ENCODE measurements at places on chromosomes 12 and 14.

DNA sequence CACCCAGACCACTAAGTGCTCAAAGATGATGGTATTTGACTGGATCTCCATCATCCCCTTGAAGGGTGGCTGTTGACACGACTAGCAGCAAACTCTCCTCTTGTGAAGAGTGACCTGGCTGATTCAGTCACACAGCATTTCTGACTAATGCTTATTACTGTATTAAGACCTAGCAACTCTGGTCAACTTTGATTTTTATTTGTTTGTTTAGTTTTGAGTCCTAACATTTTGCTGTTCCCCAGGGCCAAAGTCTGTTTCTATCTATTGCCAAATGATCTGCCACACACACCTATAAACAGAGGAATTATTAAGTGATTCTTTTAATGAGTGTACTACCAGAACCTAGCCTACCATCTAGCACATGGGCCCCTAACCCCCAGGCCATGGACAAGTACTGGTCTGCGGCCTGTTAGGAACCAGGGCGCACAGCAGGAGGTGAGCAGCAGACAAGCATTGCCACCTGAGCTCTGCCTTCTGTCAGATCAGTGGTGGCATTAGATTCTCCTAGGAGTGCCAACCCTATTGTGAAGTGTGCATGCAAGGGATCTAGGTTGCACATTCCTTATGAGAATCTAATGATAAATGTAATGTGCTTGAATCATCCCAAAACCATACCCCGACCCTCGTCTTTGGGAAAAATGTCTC is 120.0 kb downstream of the RPS6KA5 start:
- no peak for DNase-seq
- H3K27me3 ChIP-seq = no peaks in the 10 kb centered on the region
- no peak overlapping the region for H3K27ac ChIP-seq
- H3K4me3 ChIP-seq = no peak overlapping the region
- H3K4me1 ChIP-seq = no peaks in the 10 kb centered on the region

- H3K36me3 ChIP-seq = no peaks in the 10 kb centered on the region
- H3K27ac ChIP-seq = no peak overlapping the region
- DNase-seq = no peak
- no peaks in the 10 kb centered on the region for H3K27me3 ChIP-seq
- no peak overlapping the region for H3K4me3 ChIP-seq
Observed at GRCh38 chr14:77638771-77639171, 22.3 kb upstream of the SPTLC2 start.

DNA sequence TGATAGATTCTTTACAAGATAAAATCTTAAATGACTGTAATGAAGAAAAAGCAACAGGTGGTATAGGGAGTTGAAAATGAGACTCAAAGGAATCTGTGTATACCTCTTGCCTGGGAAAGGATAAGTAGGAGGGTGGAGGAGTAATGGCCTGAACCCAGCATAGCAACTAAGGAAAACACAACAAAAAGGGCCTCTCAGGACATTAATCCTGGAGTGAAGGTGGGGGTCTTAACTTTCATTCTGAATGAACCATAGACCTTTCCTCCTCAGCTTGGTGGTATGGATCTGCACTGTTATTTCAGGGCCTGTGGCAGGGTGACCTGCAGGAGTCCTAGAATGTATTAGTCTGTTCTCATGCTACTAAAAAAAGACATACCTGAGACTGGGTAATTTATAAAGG is 185.6 kb downstream of the AKAP6 start:
- no peak for DNase-seq
- no peaks in the 10 kb centered on the region for H3K27me3 ChIP-seq
- H3K4me1 ChIP-seq = no peaks in the 10 kb centered on the region
- H3K27ac ChIP-seq = no peak overlapping the region
- H3K36me3 ChIP-seq = no peaks in the 10 kb centered on the region

DNA sequence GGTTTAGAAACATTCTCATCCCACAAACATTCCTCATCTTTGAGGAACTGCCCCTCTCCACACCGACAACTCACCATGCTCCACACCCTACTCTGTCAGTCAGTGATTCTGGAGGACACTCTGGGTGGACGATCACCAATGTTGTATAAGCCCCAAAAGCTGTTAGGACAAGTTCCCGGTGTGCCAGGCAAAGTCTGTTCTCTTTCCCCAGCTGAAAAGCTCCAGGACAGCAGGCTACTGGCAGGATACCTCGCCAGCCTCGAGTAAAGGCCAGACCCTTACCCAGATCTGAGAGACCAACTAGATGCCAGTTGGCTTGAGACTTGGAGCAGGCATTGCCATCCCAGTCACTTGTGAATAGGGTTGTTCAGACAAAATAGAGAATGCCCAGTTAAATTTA is 12.0 kb downstream of the KRT5 start:
- H3K4me3 ChIP-seq = no peak overlapping the region
- DNase-seq = no peak
- no peak overlapping the region for H3K27ac ChIP-seq
- no peaks in the 10 kb centered on the region for H3K36me3 ChIP-seq

GRCh38 chr12:106766393-106766826 is 8.1 kb upstream of the RIC8B start:
- peaks cover 38% of the 10 kb centered on the region for H3K4me1 ChIP-seq
- no peaks in the 10 kb centered on the region for H3K36me3 ChIP-seq
- DNase-seq = no peak
- no peaks in the 10 kb centered on the region for H3K27me3 ChIP-seq
- H3K4me3 ChIP-seq = no peak overlapping the region
- H3K27ac ChIP-seq = no peak overlapping the region

DNA sequence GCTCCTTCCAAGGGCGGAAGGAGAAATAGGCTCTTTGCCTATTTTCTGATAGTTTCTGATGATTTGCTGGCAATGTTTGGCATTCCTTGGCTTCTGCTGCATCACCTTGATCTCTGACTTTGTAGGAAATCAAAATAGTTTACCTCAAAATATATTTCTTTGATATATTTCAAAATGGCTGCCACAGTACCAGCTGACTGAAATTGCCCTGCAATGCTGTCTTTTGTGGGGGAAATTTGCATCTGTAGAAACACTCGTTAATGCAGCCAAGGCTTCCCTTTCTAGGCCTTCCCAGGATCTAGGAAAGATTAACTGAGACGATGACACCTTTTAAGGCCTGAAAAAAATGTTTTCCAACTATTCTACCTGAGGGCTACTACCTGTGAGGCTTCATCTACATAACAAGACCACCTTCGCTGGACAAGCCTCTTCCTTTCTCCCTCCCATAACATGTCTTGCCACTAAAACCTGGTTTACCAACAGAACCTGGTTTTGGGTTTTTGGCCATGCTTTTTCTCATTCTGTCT is 212.8 kb upstream of the SSTR1 start:
- no peaks in the 10 kb centered on the region for H3K27me3 ChIP-seq
- H3K4me3 ChIP-seq = no peak overlapping the region
- DNase-seq = peak; percentile 74
- H3K27ac ChIP-seq = peak overlapping the region; percentile 95
- H3K4me1 ChIP-seq = peaks cover 45% of the 10 kb centered on the region

- no peak overlapping the region for H3K4me3 ChIP-seq
- H3K27ac ChIP-seq = no peak overlapping the region
- H3K36me3 ChIP-seq = no peaks in the 10 kb centered on the region
- H3K27me3 ChIP-seq = no peaks in the 10 kb centered on the region
- H3K4me1 ChIP-seq = peaks cover 31% of the 10 kb centered on the region
- no peak for DNase-seq
Observed at GRCh38 chr12:70268972-70269371, 25.7 kb downstream of the CNOT2 start.

DNA sequence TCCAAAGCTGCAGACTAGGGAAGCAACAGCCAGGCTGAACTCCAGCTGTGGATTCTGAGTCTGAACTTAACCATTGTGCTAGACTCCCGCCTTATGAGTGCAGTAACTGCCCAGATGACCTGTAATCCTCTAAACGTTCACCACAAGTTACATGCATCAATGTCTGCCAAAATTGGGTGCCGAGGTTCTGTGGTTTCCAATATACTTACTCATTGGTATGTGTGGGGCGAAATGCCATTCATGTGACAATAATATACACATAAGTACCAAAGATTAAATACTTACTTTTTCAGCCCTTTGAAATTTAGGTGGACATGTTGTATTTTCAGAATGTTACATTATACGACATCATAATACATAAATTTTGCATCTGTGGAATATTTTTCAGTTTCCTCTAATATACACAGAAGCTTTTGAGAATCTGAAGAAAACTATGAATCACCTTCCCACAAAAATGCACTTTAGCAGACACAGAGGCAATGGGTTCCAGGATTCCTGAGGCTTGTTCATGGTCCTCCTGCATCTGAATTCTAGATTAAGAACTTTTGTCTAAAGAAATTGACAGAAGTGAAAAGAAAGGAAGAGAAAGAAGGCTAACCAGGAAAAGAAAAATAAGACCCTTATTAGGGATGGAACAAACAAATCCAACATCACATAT is 31.7 kb downstream of the GRIP1 start:
- no peak overlapping the region for H3K27ac ChIP-seq
- H3K4me3 ChIP-seq = no peak overlapping the region
- H3K4me1 ChIP-seq = no peaks in the 10 kb centered on the region
- no peaks in the 10 kb centered on the region for H3K27me3 ChIP-seq
- no peaks in the 10 kb centered on the region for H3K36me3 ChIP-seq

Data from GM23338 (cell line).